ENCODE measurements at places on chromosomes 16 and 17.

GRCh38 chr16:79679334-79679733 lies 78.8 kb upstream of the MAF start:
- no peak for DNase-seq

DNA sequence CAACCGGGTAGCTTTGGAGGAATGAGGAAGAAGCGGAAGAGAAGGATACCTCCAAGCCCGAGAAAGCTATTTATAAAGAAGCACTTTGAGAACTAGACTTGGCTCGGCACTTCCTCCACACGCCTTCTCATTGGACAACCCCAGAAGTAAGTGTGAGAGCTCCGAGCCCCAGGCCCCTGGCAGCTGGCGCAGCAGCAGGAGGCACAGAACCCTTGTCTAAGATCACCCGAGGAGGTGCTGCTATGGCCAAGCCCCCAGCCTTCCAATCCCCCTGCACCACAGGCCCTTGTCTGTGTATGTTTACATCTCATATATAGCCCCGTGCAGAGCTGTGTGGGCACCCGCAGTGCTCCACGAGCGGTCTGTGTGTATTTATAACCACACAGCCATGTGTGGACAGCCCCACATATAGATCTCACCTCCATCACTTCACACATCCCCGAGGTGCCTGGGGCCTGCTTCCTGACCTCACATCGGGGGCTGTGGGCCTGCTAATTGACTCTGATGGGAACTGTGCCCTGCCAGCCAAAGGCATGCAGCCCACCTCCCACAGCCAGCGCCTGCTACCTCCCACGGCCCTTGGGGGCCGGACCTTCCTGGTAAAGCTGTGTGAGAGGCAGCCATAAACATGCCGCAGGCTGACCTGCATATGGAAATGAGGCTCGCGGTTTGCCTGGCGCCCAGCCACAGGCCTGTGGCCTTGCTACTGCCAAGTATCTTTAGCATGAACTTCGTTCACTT lies 96.1 kb downstream of the C17orf67 start:
- no peak for DNase-seq

GRCh38 chr17:81993729-81994592 lies 16.5 kb downstream of the ASPSCR1 start:
- no peak for DNase-seq

DNA sequence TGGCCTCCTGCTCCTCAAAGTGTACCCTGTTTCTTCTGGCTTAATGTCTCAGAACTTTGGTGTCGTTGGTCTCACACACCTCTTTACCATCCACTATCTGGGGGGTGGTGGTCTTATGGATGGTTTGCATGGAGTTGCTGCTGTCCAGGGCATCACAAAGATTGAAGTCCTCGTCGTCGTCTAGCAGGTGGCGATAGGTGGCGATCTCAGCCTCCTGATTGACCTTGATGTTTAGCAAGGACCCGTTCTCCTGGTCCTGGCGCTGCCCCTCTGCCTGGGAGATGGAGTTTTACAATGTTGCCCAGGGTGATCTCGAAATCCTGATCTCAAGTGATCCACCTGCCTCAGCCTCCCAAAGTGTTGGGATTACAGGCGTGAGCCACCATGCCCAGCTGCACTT lies 31.1 kb upstream of the HELZ start:
- no peak for DNase-seq

- no peak for DNase-seq
Observed at GRCh38 chr16:28301154-28301553, 8.8 kb downstream of the SBK1 start.

DNA sequence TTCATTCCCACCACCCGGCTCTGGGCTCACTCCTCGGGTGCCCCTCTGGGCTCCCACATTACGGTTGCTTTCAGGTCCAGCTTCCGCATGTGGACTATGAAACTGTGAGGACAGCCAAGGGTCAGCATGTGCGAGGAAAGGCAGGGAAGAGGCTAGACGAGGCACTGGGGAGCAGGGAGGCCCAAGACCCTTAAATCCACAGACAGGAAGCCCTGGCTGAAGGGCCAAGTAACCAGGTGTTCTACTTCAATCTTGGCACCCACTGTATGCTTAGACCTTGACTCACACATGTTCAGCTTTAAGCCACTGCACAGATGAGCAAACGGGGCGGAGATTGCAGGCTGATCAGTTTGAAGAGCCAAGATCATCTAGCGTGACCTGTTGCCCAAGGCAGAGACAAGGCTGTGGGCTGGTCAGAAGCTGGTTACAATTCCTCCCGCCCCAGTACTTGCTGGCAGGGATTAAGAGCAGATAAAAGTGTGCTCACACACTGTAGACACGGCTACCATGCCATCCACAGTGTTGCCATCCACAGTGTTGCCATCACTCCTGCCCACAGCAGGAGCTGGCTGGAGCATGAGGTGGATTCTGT lies at the start of gene CES4A:
Gene CES4A (plus strand): TSS at position 393 of the 592 bp plus-strand sequence. CDS start 184 bp downstream, at position 577.
- DNase-seq: no peak

GRCh38 chr17:82151106-82151957 lies 53.3 kb upstream of the FASN start:
- no peak for DNase-seq

DNA sequence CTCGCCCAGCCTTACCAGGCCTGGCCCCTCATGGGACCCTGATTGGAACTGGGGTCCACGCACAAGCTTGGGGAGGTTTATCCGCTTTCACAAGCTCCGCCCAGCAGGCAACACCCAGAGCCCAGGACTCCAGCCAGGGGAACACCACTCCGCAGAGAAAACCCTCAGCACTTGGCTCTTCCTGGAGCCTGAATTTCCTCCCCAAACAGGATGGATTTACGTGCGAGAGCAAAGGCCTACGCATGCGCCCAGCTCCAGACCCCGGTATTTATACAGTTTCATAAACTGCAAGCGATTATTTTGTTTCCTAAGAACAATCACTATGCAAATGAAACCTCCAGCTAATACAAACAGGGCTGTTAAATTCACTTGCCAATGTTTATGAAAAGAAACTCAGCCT lies 22.8 kb downstream of the ZNF423 start:
- DNase-seq: no peak

DNA sequence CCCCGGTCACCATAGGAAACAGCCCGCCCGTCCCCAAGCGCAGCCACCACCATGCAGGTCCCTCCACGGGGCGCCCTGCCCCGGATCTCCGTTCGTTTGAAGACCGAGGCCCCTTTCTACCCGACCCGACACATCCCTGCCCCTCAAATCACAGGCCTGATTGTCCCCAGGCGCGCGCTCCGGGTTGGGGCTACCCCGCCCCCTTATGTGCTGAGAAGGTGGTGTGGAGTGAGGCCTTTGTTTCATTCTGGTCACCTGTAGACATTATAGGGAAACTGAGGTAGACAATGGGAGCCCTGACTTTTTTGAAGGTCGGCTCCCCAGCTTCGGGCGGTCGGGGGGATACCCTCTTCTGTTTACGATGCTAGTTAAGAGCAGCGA lies 763 bp upstream of the ACTG1 start:
- peak; percentile 59 for DNase-seq

DNA sequence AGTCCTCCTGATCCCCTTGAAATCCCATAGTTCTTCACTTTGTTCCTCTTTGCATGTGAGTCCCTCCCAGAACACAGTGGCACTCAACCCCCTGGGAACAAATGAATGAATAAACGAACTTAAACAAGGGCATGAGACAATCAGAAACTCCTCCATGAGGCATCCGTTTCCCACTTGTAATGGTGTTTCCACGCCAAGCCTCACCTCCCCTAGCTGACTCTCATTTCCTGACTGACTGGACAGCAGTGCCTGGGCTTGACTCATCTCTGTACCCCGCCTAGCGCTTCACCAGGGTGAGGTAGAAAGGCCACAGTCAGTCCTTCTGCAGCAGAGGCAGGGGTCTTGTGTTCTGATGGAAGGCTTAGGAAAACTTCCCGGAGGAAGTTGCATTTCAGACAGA lies 14.2 kb downstream of the KIF1C start:
- no peak for DNase-seq

GRCh38 chr17:68061512-68062313 lies 26.2 kb downstream of the KPNA2 start:
- no peak for DNase-seq

- no peak for DNase-seq
Observed at GRCh38 chr17:59356543-59357218, 25.2 kb downstream of the YPEL2 start.

GRCh38 chr16:83925095-83925905 lies 26.4 kb downstream of the MLYCD start:
- DNase-seq: no peak

DNA sequence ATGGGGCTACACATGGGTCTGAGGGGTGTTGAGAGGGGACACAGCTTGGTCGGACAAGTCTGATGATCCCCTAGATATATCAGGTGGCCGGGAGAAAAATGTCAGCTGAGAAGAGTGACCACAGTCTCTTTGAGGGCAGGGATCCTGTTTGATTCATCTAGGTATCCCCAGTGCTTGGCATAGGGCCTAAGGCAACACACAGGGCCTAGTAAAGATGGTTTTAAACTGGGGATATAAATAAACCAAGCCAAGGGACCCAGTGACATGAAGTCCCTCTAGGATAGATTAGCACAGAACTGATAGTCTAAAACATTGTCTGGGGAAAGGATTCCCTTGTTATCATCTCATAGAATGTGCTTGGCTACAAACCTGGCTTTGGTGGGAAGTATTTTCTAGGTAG lies 1.4 kb downstream of the ERCC4 start:
- DNase-seq: no peak

GRCh38 chr17:38572669-38573365 lies 32.9 kb downstream of the SRCIN1 start:
- DNase-seq: no peak

- no peak for DNase-seq
Observed at GRCh38 chr16:57303021-57303909, 18.8 kb upstream of the PLLP start.

DNA sequence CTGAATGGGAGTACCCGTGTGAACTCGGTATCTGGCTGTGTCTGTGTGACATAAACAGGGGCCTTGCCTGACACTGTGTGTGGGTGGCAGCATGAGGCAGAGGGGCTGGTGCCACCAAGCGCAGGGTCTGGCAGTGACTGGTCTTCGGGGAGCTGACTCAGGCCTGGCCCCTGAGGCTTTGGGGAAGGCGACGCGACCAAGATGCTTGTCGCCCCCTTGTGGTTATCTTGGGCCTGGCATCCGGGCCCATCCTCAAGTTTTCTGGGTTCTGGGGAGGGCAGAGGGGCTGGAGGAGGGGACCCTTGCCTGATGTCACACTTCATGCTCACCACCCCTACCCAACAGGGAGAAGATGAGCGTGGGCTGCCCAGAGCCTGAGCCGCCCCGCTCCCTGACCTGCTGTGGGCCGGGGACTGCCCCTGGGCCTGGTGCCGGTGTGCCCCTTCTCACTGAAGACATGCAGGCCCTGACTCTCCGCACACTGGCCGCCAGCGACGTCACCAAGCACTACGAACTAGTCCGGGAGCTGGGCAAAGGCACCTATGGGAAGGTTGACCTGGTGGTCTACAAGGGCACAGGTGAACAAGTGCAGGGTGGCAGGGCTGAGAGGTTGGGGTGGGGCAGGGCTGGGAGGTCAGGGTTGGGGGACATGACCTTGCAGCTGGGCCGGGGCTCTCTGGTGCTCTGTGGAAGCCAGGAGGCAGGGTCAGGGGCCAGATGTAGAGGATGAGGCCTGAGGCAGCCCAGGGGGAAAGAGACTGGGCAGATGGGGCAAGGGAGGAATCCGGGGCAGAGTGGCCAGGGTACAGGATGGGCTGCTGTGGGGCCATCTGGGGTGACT lies 24.9 kb downstream of the SBK1 start:
- peak; percentile 57 for DNase-seq

GRCh38 chr17:49596613-49597244 lies 21.1 kb downstream of the NXPH3 start:
- DNase-seq: no peak

- no peak for DNase-seq
Observed at GRCh38 chr17:65718601-65719000, 157.2 kb upstream of the AXIN2 start.

DNA sequence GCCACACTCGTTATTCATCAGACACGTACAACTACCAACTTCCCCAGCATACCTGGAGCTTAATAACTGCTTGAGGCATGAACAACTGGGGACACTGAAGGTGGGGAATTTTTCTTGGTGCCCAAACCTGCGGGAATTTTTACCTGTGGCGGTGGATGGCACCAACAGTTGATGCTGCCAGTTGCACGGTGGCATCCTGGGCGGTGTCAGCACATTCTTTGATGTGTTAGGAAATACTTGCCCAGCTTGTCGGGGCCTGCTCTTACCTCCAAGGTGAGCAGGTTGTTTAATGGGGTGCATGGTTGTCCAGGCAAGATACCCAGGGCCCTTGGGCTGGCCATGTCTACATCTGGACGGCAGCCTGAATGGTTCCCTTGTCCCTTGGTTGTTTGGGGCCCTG lies 79.6 kb downstream of the CRISPLD2 start:
- DNase-seq: no peak

- no peak for DNase-seq
Observed at GRCh38 chr16:2848933-2849725, 8.8 kb downstream of the PRSS22 start.

DNA sequence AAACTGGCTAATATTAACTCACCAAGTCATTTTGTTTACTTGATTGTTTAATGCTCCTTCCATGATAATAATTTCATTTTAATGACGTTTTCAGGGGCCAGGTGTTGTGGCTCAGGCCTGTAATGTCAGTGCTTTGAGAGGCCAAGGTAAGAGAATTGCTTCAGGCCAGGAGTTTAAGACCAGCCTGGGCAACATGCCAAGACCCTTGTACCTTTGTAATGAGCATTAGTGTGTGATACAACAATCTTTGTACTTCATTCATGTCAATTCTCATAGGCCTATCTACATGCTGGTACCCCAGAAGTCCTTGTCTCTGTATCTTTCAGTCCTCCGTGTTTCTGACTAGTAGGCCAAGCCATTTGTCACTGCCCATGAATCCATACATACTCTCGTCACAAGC lies 296.9 kb downstream of the ZFHX3 start:
- no peak for DNase-seq

DNA sequence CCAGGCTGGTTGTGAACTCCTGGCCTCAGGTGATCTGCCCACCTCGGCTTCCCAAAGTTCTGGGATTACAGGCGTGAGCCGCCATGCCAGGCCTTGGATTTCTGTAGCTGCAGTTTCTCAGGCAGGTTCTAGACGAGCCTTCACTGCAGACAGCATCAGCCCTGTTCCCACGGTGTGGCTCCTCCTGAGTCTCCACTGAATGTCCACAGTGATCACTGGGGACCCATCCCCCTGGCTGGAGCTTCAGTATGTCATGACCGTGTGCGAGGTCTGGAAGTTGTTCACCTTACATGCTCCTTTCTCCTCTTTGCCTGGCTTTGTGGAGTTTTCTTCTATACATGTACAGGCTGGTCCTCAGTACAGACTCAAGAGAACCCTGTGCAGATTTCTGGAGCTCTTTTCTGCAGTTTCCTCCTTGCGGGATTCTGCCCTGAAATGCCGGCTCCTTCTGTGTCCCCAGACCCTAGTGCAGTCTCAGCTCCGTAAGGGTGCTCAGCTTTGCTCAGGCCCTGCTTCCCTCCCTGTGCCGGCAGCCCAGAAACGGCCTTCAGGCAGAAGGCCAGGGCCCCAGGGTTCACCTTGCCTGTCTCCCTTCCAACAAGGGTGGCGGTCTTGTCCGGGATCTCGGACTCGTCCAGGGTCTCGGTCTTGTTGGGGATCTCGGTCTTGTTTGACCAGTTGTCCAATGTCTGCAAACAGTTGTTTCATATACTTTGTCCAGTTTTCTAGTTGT lies 14.3 kb upstream of the FASN start:
- no peak for DNase-seq
